ENCODE measurements at places on chromosomes 5 and 9.

DNA sequence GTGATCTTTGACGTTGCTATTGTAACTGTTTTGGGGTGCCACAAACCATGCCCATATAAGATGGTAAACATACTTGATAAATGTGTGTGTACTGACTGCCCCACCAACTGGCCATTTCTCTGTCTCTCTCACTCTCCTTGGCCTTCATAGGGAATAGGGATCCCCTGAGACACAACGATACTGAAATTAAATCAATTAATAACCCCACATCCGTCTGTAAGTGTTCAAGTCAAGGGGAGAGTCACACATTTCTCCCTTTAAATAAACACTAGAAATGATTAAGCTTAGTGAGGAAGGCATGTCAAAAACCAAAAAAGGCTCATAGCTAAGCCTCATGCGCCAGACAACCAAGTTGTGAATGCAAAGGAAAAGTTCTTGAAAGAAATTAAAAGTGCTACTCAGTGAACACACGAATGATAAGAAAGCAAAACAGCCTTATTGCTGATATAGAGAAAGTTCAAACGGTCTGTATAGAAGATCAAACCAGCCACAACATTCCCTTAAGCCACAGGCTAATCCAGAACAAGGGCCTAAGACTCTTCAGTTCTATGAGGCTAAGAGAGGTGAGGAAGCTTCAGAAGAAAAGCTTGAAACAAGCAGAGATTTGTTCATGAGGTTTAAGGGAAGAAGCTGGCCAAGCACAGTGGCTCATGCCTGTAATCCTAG is 111.1 kb downstream of the UGCG start:
- DNase-seq: no peak

DNA sequence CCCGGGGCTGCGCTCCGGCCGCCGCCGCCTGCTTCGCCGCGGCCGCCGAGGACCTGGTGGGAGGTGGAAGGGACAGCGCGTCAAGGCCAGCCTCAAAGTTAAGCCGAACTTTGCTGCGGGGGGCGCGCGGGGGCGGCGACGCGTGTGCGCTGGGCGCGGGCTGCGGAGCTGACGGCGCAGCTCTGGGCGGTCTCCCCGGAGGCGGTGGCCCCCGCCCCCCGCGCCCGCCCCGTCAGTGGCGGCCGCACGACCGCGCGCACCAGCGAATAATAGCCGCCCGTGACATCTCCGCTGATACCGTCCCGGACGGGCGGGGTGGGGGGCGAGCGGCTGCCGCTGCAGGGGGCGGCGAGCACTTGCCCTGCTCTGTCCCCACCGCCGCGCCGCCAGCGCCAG is 579 bp upstream of the FAM78A start:
- DNase-seq: peak; percentile 35

DNA sequence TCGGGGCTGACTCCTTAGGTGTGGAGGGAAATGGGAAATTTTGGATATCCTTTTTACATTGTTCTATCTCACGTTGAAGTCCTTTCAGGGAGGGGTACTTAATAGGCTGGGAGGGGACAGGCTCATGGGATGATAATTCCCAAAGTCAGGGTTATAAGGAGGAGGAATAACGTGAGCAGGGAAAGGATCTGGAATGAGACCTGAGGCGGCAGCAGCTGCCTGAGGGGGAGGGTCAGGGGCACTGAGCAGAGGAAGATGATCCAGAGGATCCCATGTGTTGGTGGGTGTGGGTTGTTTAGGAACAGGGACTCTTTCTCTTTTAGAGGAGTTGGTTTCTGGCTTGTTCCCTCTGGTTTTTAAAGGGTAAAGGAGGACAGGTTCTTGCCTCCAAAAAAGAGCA is 18.7 kb downstream of the IFT74 start:
- no peak for DNase-seq

GRCh38 chr9:136694163-136694871 is 7.1 kb upstream of the AGPAT2 start:
- DNase-seq: peak; percentile 15

- no peak for DNase-seq
Measured at GRCh38 chr5:6859023-6859422, 145.8 kb downstream of the TENT4A start.
